ENCODE measurements at places on chromosomes 4 and X. TPM values are rescaled to one million over a fixed set of nuclear protein-coding genes. Genes with fewer than 3 reads are reported as not detected.
A peak's percentile ranks its signal among the peaks of the same experiment; 100 is the strongest.

GRCh38 chr4:103645991-103646390 is 73.8 kb downstream of the TACR3 start:
- no peak for DNase-seq

DNA sequence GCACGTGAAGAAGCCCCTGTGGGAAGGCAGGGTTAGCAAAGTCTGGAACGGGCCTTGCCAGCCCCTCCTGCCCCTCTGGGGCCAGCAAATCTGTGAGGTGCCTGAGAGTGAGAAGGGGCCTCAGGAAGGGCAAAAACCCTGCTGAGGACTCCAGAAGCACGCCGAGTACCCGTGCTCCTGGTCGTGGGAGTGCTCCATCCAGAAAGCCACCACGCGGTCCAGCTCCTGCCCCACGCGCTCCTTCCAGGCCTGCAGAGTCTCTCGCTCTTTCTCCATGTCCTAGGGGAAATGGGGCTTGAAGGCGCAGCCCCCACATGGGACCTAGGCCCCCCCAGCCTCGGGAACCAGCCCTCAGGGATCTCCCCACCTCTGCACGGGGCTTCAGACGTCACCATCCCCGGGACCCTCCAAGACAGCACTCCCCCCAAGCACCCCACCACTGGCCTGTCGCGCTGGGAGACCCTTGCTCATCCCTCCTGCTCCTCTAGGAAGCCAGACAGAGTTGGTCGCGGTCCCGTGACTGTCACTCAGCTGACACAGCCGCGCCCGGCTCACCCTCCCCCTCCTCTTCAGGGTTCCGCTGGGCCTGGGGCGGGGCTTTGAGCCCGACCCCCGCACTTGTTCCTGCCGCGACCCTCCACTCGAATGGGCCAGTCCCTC is at the start of gene RENBP:
Gene RENBP (minus strand): TSS at position 504 of the 660 bp plus-strand sequence. CDS start 33 bp downstream, at position 471.
- DNase-seq: no peak

- no peak for DNase-seq
Observed at GRCh38 chrX:9678215-9678965, 87.3 kb downstream of the GPR143 start.

DNA sequence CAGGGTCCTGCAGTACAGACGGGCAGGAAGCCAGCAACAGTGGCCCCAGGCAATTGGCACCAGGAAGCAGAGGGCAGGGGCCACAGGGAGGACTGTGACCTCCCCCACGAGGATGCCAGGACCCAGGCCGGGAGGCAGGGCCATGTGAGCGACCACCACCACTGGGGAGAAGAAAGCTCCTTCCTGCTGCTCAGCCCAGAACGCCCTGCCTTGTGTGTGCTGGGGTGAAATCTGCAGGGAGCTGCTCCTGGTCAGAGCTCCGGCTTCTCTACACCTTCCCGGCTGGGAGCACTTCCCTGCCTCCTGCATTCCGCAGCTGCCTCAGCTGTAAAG is 100.4 kb downstream of the HMX1 start:
- DNase-seq: no peak

- DNase-seq: no peak
Observed at GRCh38 chrX:135191838-135192237, 20.6 kb upstream of the CT55 start.

DNA sequence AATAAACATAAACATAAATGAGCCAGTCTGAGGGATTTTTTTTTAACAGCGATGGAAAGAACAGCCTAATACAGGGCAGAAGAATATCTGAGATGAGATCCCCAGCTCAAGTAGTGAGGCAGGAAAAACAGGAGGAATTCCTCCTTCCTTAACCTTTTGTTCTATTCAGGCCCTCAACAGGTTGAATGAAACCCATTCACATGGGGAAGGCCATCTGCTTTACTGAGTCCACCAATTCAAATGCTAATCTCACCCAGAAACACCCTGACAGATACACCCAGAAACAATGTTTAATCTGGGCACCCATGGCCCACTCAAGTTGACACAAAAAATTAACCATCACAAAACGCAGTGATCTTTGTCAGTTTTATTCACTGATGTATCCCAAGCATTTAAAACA is 45.5 kb downstream of the SMIM31 start:
- DNase-seq: no peak

DNA sequence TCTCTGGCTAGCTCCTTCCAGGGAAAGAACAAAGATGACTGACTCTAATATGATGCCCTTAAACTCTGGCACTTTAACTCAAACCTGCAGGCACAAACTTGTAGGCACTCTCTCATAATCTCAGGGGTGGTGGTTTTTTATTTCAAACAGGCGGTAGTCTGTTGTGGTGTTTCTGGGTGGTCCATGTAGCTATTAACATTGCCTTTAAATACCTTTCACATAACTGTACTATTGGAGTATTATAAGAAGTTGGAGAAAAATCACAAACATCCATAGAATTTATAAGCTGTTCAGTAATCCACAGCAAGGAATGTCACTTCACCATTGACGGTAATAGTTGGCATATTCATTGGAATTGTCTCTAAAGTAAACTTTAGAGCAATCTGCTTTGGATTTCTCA is 204.2 kb upstream of the PDE5A start:
- no peak for DNase-seq

- DNase-seq: no peak
Observed at GRCh38 chrX:43313035-43313434, 343.1 kb upstream of the MAOA start.

DNA sequence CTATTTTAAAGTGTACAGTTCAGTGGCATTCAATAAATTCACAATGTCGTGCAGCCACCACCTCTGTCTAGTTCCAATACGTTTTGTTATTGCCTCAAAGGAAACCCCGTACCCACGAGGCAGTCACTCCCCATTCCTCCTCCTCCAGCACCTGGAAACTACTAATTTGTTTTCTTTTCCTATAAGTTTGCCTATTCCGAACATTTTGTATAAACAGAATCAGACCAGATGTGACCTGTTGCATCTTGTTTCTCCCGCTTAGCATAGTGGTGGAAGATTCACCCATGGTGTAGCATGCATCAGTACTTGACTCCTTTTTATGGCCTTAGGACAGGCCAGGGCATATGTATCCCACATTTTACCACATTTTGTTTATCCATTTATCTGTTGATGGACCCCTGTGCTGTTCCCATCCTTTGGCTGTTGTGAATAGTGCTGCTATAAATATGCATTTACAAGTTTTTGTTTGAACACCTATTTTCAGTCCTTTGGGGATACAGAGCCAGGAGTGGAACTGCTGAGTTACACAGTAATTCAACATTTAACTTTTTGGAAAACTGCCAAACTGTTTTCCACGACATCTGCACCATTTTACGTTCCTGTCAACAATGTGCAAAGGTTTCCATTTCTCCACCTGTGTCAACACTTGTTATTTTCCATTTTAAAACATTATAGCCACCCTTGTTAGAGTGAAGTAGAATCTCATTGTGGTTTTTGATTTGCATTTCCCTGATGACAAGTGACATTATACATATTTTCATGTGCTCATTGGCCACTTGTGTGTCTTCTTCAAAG is 57.8 kb upstream of the STX18 start:
- DNase-seq: no peak

DNA sequence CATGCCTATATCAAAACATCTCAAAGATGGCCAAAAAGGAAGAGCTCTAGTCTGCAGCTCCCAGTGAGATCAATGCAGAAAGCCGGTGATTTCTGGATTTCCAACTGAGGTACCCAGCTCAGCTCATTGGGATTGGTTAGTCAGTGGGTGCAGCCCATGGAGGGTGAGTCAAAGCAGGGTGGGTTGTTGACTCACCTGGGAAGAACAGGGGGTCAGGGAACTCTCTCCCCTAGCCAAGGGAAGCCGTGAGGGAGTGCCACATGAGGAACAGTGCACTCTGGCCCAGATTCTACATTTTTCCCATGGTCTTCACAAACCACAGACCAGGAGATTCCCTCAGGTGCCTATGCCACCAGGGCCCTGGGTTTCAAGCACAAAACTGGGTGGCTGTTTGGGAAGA is 57.3 kb upstream of the FGF16 start:
- no peak for DNase-seq

DNA sequence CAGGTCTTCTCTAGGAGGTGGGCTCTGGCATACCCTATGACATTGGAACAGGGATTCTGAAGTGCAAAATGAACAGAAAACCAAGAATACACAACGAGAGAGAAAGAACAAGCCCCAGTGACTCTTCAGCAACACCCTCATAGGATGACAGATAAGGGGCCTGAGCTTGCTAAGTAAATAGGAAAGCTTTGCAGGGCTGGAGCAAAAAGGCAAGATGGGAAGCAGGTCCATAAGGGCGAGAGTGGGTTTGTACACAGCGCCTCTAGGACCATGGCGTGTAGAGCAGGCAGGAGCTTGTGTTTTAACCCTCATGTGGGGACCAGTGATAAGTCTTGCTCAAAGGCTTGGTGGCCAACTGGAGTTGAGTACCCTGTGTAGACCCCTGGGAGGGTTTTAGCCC is 45.8 kb downstream of the NELFA start:
- DNase-seq: no peak

DNA sequence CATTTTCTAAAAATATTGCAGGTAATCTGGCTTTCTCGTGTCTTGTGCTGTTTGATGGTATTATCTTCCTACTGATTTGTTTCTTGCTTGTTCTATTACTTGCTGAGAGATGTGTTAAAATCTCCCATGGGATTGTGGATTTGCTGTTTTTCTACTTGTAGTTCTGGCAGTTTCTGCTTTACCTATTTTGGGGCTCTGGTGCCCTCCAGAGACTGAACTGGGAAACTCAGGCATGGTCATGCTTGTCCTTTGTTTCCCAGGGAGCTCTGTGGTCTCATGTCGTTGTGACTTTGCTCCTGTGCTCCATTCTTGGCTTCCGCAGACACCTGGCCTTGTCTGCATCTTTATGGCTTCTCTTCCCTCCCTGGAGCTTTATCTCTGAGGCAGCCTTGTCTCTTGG is 39.5 kb downstream of the NSD2 start:
- peak; percentile 64 for DNase-seq

DNA sequence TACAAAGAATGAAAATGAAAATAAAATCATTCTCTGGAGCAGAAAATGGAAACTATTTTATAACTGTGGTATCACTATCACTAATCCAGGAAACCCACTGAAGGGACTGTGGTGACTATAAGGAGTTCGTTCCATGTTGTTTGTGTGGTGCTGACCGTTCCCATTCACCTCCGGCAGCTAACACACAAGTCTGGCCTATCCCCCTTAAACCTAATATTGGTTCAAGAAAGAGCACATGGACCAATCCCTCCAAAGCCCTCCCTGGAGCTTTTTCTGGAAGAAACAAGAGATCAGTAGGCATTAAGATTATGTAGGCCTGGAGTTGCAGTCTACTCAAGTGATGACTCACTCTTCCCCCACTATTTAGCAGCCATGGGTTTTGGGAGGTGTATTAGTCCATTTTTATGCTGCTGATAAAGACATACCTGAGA is 25.9 kb upstream of the FAM241A start:
- no peak for DNase-seq

The GLA gene
- total RNA-seq: 47.3 TPM

The IL1RAPL1 gene
- 0.29 TPM for total RNA-seq

The PCDH7 gene
- 6.1 TPM for total RNA-seq

The TMEM129 gene
- total RNA-seq: 28.5 TPM
